ENCODE measurements at places on chromosomes 5 and 9. TPM values are rescaled to one million over a fixed set of nuclear protein-coding genes. Genes with fewer than 3 reads are reported as not detected.

GRCh38 chr5:173452119-173452905, 124.1 kb upstream of the STC2 start:
- DNase-seq: peak; percentile 87

GRCh38 chr5:6989230-6989629, 276.0 kb downstream of the TENT4A start:
- DNase-seq: no peak

Gene LSM11
- 5.1 TPM for total RNA-seq

DNA sequence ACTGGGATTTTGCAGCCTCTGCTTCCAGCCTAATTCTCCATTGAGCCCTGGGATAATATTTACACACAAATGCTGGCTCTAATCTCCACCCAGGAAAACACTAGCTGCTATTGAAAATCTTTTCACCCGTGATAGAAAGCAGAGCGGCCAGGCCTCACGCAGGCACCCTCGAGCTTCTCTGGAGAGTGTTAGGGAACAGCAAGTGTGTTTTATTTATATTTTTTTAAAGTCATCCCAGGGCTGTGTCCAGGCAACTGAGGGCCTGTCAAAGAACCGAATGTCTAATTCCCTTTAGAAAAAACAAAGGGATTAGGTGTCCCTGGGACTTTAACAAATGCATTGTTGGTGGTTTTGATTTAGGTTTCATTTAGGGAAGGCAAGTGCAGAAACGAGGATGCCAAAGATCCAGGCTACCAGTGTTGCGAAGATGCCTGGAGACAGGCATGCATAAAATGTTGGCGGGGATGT, 51.2 kb upstream of the SPRY4 start:
- DNase-seq: no peak

DNA sequence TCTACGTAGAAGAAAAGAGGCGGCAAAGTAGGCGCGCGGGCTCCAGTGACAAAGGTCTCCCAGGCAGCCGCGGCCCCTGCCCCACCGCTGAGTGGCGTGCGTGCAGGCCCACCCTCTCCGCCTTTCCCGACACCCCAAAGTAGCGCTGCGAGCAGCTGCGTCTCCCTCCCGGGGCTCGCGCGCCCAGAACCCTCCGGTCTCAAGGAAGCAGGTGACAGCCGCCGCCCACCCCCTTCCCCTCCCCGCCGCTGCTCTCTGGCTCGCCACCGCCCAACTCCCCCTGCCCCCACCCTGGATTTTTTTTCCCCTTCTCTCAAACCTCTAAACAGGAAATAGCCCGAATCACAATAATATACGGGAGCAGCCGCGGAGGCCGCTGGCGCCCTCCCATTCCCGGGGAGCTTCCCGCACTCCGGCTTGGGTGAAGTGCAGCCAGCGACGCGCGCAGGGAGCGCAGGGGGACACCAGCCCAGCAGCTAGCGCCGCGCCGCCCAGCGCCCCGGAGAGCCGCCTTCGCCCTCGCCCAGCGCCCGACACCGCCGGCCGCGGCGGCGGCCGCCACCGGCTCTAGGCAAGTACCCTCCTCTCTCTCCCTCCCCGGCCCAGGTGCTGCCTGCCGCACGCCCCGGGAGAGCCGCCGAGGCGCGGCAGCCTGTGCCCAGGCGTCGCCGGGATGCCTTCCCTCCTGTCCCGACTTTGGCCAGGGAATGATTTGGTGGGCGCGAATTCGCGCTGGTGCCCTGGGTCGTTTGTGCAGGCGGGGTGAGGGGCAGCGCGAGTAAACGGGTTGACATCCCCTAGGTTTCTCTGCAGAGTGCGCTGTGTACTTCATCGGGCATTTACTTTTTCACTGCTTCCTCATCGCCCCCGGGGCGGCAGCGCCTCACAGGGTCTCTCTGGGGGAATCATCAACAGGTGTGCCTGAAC, 52.7 kb upstream of the TJP2 start:
- DNase-seq: peak; percentile 55

- DNase-seq: no peak
These were observed 80.3 kb downstream of the ADAMTS2 start for GRCh38 chr5:179264783-179265513.

Gene CNTNAP3B
- total RNA-seq: 0.62 TPM

DNA sequence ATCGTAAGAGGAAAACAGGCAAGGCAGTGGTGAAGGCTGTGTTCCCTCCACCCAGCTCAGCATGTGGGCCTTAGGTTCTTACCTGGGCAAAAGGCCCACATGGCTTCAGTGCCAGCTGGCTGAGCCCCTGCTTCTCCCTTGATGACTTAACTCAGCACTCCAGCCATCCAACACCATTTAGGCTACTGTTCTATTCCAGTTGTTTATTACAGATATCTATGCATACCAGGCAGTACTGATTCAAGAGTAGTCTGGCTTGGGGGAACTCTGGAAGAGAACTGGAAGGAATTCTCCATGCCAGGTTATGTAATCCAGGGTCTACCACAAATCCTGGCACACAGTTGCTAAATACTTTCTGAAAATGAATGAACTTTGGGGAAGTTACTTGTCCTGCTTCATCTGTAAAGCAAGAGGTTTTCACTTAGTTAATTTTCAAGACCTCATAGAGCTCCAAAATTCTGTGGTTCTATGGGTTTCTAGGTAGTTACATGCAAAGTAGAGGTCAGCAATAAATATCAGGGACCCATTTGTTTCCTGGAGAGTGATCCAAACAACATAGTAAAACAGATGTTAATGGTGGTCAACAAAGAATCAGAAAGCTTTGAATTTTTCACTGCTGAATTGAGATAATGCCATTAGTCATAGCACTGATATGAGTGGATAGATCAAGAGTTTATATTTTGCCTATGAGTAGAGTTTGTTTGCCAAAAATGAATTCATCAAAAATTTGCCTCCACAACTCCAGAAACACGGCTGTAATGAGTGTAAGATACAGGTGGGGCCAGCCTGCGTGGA, 88.2 kb upstream of the OSMR start:
- DNase-seq: no peak

Gene IL5
- total RNA-seq: not detected

GRCh38 chr9:91186632-91187108, 175.0 kb downstream of the AUH start:
- peak; percentile 90 for DNase-seq

Gene IRF1
- 36.1 TPM for total RNA-seq

Gene SLC6A3
- not detected for total RNA-seq

DNA sequence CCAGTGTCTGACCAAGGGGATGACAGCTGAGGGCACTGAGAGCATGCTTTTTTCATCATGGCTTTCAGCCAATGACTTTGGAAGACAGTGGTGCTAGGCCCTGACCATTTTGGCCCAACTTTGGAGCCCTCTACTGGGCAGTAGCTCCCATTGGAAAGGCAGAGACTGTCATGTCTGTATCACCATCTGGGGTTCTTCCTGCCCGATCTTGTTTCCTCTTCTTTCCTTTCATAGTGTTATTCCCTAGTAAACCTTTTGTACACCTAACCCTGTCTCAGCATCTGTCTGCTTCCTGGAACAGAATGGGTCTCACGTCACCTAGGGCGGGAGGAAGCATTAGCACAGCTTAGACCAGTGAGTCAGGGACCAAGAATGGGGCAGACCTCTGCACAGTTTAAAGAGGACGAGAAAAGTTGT, 97.4 kb upstream of the MAST4 start:
- DNase-seq: peak; percentile 73

Data from M059J (cell line).